ENCODE measurements at places on chromosomes 7 and 10. TPM values are rescaled to one million over a fixed set of nuclear protein-coding genes. Genes with fewer than 3 reads are reported as not detected.

GRCh38 chr10:98374217-98374985, 40.6 kb downstream of the PYROXD2 start:
- no peaks in the 10 kb centered on the region for H3K27me3 ChIP-seq
- peak overlapping the region; percentile 94 for H3K27ac ChIP-seq
- DNase-seq: no peak
- no peak overlapping the region for H3K4me3 ChIP-seq

DNA sequence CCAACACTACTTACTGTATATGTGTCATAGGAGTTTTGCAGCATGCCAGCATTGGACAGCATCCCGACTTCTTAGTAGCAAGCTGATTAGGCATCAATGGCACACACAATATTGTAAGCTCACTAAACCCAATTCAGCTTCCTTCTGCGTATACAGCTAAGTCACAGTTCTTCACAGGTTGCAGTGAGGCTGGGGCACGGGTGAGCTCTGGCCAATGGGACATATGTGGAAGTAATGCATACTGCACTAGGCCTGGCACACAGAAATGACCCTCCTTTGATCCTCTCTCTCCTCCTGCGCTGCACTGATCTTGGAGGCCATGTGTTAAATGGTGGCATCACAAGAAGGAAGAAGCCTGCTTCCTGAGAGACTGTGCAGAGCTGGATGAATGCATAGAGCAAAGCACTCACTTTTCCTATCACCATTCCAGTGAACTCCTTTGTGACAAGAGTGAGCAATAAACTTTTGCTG, 11.9 kb downstream of the RAB11FIP2 start:
- no peak overlapping the region for H3K4me3 ChIP-seq
- no peaks in the 10 kb centered on the region for H3K27me3 ChIP-seq
- H3K27ac ChIP-seq: no peak overlapping the region
- no peaks in the 10 kb centered on the region for H3K4me1 ChIP-seq

DNA sequence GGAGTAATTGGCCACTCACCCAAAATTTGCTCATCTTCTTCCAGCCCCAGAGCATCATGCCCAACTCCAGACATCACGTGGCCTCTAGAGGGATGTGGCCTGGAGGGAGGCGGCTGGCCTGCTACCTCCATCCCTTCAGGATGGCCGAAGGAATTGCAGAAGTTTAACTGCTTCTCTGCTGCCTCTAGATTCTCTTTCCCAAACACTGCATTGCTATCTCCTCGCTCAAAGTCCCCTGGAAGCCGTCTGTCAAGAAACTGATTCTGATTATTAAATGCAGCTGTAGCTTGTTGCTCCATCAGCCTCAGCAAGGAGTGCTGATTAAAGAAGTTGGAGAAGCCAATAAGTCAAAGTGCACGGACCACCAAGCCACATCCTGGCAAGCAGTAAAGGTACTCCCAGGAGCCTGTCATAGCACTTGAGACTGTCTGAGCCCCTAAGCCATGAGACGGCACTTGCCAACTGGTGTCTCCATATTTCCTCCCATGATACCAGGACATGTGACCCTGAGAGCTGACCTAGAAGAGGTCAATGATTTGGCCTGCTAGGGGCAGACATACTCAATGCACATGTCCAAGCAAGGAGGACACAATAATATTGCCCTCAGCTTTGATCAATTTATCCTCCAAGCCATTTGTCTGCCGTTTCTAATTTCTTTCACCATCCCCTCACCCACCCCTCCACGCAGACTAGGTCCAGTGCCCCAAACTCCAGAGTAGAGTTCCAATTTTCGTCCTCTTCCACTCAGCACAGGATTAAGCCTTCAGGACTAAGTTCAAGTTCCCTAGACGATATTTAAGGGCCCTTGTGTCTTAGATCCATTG, 84.2 kb downstream of the TBXAS1 start:
- no peaks in the 10 kb centered on the region for H3K27me3 ChIP-seq
- H3K4me1 ChIP-seq: peaks cover 28% of the 10 kb centered on the region
- no peaks in the 10 kb centered on the region for H3K36me3 ChIP-seq
- no peak overlapping the region for H3K27ac ChIP-seq

DNA sequence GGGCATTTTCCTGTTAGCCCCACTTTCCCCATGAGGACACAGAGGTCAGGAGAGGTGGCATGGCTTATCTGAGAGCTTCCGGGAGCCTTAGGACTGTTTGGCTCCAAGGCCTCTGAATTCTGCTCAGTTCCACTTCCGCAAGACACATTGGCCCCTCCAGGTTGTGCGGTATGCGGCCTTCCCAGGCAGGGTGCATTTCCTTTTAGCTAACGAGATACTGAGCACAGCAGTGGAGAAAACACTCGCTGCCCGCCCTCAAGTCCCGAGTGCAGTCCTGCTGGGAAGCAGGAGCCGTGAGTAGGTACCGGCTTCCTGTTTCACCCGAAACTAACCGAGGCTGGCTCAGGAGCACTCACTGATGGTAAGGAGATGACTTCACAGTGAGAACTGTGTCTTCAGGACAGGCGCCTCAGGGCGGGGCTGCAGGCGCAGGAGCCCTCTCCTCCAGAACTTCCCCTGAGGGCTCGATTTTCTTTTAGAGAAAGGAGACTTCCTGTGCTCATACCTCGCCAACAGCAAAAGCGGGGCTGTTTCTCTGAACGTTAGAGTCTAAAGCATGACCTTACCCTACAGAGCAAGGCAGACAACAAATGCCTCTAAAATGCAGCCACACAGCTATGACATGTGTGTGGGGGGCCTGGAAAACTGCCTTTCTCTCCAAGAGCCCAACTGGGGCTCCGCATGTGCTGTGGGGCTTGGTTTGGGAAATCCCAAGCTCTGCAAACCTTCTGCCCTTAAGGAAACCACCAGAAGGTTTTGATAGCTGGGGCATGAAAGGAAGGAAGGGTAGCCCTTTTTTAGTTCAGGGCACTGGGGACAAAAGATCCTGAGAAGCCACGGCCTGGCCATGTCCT, 25.9 kb downstream of the RGS10 start:
- H3K36me3 ChIP-seq: no peaks in the 10 kb centered on the region
- no peak overlapping the region for H3K4me3 ChIP-seq
- no peaks in the 10 kb centered on the region for H3K27me3 ChIP-seq
- peak; percentile 25 for DNase-seq

DNA sequence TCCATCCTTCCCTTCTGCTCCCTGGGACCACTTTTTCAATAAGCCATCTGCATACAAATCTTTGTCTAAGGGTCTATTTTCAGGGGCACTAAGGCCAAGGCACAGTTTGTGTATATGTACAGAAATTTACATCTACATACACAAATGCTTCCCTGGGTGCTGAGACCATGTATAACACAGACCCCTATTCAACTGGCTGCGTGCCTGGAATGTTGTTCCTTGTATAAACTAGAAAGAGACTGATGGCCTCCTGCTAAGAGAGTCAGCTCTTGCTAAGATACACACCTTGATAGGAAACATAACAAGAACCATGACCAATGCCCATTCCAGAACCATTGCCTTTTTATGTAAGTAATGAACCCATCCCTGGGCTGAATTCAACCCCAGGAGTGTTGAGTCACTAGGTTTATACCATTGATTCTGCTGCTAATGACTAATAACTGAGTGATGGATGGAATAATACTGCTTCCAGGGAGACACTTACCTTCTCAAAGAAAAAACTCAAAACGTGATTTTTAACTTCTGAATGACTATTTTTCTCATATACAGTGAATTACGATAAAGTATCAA, 290.7 kb downstream of the FGFR2 start:
- H3K27me3 ChIP-seq: no peaks in the 10 kb centered on the region
- H3K4me3 ChIP-seq: no peak overlapping the region

DNA sequence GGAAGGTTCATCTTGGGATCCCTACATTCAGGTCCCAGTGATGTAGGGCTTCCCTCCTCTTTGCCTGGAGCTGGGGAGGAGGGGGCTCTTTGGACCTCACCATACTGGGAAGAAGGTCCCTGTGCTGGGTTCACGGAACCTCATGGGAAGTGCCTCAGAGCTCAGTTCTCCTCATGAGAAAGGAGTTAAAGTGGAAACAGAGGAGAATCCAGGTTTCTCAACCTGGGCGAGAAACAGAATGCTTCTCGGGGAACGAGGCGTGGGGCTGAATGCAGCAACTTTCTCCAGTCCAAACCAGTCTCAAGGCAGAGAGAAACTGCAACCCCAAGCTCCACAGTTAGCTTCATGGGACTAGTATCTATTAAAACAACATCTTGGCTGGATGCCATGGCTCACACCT, 382.7 kb upstream of the FOXK1 start:
- no peaks in the 10 kb centered on the region for H3K27me3 ChIP-seq
- H3K4me3 ChIP-seq: no peak overlapping the region
- no peaks in the 10 kb centered on the region for H3K4me1 ChIP-seq
- no peak overlapping the region for H3K27ac ChIP-seq
- no peak for DNase-seq

The C10orf67 gene
- total RNA-seq: 0.11 TPM

The TRIL gene
- 5.2 TPM for total RNA-seq

All from cardiac muscle cell (in vitro differentiated cells and primary cell).